Activated naive CD4-positive, alpha-beta T cell treated with Interleukin-2 at 50 U/mL for 16 hours (primary cell): ENCODE measurements at places on chromosomes 12 and 14.
A peak's percentile ranks its signal among the peaks of the same experiment; 100 is the strongest.

- no peak for DNase-seq
These were observed 60.1 kb downstream of the R3HDM2 start for GRCh38 chr12:57370696-57371095.

DNA sequence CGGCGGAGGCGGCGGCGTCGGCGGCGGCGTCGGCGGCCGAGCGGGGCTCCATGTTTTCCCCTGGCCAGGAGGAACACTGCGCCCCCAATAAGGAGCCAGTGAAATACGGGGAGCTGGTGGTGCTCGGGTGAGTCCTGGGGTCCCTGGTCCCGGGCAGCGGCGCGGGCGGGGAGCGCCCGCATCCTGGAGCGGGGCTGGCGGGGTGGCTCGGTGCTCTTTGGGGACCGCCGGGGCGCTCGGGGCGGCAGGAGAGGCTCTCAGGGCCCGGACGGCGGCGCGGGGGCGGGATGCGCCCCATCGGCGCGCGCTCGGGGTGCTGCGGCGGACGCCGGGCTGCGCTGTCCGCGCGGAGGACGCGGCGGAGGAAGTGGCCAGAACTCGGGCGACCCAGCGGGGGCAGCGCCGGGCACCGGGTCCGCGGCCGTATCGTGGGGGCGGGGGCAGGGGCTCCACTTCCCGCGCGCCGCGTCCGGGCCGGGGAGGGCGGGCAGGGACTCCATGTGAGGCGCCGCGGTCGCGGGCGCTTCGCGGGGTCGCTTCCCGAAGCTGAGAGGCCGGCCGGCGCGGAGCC is 485 bp downstream of the PELI2 start:
- DNase-seq = peak; percentile 33

DNA sequence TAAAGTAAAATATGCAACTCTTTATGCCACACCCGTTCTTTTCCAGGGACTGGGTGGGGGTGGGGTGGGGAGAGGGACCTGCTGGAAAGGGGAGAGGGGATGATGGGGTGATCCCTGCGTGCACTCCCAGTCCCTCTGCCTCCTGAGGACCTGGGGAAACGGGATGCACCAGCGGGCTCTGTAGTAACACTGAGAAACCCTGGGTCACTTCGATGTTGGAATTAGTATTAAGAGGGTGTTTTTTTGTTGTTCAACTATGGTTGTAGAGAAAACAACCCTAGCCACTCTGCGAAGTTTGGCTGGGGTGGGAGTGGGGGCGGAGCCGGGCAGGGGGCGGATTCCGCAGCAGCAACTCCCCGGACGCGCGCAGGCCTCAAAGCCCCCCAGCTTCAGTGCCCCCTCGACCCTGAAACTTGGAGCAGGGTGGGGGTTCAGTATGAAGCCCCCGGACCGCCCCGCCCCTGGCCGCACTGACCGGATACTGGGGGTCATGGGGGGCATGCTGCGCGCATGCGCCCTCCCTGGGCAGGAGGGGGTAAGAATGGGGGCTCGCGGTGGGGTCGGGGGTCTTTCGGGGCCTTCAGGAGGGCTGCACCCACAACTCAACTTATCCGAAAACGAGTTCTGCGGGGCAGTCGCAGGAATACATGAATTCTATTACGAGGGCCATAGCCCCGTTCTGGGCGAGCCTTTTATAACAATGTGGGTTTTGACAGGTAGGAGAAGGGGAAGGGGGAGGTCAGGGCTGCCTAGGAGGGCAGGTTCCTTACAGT is 1.3 kb upstream of the ARHGEF25 start:
- no peak for DNase-seq

- DNase-seq = no peak
These were observed 280.3 kb upstream of the DIO2 start for GRCh38 chr14:80491650-80492049.

GRCh38 chr12:92341065-92341668 is 195.5 kb upstream of the BTG1 start:
- no peak for DNase-seq

DNA sequence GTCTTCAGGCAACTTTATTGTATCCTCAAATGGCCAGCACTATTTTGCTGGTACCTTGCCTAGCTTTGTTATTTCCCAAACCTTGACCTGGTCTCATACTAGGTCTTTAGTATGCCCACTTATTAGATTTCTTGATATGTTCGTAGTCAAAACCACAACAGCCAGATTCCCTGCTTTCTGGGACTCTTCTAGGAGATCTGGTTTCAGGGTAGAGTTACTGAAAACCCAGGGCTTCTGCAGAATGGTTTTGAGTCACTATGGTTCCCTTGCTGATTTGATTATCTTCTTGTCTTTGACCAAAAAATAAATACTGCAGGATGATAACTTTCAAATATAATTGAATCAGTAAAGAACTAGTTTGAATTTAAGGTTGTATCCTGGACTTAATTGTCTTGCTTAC is 211.2 kb downstream of the FUT8 start:
- no peak for DNase-seq

GRCh38 chr14:24310646-24311604 is at the start of gene LTB4R:
Gene LTB4R, plus strand, starts transcription at chr14:24311502. Its CDS starts 4,150 bp downstream, at chr14:24315652.
- DNase-seq = peak; percentile 70
